ENCODE measurements at places on chromosomes 7 and 10.

GRCh38 chr7:19305698-19306097 is 160.5 kb upstream of the FERD3L start:
- no peak for DNase-seq

DNA sequence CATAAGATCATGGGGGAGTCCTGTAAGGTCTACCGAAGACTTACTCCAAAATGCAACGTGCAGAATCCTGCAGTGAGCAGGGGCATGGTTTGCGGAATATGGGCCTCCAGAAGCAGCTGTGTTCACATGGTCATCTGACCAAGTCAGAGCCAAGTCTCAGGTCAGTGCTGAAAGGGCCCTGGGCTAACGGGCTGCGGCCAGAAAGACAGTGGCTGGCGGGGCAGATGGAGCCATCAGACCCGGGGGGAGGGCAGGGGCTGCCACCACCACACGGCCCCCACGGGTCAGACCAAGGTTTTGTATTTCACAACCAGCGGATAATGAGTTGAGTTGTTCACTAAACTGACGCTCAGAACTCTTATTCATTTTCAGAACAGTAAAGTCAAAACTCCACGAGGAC is 522.3 kb downstream of the PTPRN2 start:
- DNase-seq = no peak

DNA sequence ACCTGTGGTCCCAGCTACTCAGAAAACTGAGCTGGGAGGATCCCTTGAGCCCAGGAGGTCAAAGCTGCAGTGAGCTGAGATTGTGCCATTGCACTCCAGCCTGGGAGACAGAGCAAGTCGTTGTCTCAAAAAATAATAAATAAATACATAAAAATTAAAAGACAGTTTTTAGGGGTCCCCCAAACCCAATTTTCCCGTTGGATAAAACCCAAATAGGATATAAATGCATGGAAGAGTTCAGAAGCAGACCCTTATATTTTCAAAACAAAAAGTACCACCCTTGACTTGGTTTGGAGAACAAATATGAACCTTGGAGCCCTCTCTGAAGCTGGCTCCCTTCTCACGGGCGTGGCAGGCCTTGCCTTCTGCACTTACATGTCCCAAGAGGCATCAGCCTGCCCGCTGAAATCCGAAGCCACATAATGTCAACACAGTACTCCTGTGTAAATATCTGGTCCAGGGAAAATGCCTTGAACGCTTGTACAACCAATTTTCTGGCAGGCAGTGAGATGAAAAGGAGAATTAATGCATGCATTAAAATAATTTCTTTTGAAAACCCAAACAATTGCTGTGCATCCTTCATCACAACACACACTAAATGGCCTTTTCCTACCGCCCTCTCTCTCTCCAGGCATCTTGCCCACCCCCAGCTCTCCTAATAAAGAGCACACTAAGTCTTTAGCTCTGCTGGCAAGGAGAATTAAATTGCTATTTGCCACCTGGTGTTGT is 46.4 kb upstream of the PARD3 start:
- DNase-seq = peak; percentile 89

DNA sequence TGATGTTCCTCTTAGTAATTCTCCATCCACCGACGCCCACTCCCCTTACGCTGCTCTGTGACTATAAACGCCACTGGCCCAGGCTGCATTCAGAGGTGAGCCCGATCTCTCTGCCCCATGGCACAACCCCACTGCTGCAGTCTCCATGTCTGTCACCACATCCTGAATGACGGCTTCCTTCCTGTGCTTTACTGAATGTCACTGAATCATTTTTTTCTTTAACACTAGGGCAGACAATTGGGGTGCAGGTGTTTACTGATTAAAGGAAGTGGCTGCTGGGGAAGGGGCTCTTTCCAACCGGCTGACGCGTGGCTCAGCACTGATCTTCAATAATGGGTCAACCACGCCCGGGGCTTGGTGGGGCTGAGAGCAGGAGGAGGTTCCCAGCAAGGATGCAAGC is 208.3 kb downstream of the USP6NL start:
- DNase-seq = no peak

GRCh38 chr7:42692621-42693020 is 219.2 kb downstream of the C7orf25 start:
- no peak for DNase-seq

- no peak for DNase-seq
Measured at GRCh38 chr7:110179037-110179436, 911.9 kb upstream of the LRRN3 start.

DNA sequence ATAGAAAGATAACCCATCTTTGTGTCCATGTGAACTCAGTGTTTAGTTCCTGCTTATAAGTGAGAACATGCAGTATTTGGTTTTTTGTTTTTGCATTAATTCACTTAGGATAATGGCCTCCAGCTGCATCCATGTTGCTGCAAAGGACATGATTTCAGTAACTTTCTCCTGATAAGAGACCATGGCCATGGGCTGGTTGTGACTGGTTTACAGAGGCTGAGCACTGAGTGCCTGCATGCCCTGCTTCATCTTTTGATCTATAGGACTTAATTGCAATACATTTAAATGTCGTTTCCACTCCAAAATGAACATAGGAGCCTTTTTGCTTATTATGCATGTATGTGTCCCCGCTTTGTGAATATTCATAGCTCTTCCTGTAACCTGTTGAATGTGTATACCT is 101.3 kb upstream of the IGFBP3 start:
- no peak for DNase-seq

DNA sequence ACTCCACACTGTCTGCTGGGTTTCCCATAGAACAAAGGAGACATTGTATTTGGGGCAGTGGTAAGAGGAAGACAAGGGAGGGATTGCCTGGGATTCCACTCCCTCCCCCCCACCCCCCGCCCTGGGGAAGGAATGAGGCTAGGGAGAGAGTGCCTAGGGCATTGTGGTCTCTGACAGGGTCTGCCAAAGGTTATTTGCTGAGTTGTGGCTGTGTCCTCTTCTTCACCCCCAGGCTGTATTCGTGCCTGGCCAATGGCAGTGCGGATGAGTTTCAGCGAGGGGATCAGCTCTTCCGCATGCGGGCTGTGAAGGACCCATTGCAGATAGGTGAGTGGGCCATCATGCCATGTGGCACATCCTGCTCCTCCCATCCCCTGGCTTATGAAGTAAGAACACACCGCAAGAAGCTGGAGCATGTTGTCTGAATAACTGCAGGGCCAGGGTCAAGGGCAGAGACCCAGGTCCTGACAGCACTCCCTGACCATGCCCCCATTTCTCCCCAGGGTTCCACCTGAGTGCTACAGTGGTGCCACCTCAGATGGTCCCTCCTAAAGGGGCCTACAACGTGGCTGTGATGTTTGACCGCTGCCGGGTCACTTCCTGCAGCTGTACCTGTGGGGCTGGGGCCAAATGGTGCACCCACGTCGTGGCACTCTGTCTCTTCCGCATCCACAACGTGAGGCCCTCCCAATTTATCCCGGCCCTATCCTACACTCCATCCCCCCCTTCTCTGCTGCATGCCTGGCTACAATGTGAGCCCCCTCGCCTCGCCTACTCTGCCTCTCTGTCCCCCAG is 3.7 kb downstream of the ZSWIM8 start:
- no peak for DNase-seq

DNA sequence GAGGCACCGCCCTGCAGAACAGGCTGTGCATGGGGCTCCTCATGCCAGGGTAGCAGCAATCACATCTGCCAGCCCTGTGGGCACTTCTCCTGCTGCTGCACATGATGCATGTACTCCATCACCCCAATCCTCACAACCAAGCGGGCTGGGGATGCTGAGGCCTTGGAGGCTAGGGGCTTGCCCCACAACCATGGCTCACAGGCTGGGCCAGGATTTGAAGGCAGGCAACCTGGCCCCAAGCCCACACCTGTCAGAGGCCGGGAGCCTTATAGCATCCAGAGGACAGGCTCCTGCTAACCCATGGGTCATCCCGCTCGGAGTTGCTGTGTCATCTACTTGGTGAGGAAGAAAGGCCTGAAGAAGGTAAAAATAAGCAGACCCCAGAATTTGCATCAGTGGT is 2.2 kb downstream of the POLM start:
- DNase-seq = no peak

DNA sequence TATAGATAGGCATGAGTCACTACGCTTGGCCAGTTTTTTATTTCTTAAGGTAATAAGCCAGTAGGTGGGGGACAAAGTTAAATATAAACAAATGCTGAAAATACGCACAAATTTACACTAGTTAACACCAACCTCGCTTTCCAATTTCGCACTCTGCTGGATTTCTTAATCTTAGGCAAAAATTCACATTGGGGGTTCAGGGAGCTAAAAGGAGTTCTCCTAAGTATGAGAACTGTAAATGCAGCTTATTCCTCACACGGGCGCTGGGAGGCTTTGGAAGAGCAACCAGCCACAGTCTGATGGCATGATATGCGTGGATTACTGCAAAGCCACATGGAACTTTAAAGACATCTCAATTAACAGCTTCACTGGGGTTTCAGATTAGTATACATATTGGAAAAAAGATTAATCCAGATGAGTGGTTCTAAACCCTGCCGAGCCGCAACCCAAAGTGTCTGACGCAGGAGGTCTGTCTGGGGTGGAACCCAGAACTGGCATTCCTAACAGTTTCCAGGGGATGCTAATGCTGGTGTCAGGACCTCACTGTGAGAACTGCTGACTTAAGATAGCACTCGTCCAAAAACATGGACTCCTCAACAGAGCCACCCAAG is 16.2 kb downstream of the TNS3 start:
- no peak for DNase-seq

- no peak for DNase-seq
Measured at GRCh38 chr7:129605960-129606614, 5.4 kb upstream of the NRF1 start.

DNA sequence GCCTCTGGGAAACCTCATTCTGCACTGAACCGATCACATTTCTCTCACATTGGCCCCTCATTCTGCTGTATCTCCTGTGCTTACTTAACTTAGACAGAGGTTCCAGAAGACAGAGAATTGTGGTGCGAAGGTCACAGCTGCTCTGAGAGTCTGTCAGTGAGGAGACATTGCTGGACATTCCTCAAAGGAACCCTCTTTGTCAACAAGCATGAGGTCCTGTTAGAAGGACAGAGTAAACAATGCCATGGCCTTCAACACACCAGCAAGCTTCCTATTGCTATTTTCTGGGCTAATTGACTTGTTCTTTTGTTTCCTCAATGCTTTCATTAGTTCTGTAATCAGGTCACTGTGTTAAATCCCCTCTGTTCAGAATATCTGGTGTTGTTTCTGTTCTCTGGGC is 109.3 kb upstream of the FZD8 start:
- no peak for DNase-seq

- peak; percentile 55 for DNase-seq
Measured at GRCh38 chr7:16025696-16026095, 339.2 kb upstream of the MEOX2 start.

DNA sequence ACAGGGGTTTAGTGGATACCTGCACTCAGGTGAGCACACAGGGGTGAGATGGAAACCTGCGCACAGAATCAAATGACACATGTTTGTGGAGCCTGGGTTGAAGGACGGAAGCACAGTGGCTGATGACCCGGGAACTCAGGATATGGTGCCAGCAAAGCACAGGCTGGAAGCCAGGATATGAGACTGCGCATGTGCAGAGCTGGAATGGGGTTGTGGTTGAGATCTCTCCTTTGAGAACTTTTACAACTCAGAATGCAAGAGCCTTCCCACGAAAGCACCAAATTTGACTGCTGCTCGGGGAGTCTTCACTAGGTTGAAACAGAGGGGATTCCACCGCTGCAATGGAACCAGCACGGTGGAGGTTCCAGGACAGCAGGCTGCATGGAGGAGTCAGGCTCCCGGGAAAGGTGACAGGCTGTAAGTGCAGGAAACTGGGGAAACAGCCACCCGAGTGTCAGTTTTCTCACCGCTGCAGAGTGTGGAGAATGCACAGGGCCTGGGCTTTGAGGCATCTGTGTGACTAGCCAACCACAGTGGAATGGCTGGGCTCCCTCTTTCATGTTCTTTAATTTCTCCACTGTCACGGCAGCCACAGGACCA is 133.4 kb upstream of the TCERG1L start:
- no peak for DNase-seq

GRCh38 chr10:126468876-126469643 is 80.8 kb upstream of the ADAM12 start:
- DNase-seq = no peak

DNA sequence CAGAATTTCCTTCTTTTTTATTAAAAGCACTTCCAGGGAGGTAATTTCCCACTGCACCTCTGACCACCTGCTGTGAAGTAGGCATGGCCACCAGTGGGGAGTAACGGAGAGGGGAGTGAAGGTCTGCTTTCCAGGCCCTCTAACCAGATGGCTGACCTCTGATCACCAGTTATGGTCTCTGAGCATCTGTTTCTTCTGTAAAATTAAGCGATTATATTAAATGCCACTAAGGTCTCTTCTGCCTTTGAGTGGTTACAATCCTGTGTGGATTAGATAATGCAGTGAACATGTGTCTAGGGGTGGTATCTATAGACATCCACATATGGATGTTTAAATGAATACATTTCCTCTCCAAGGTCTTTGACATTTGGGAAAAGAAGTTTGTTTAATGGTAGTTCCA is 199.6 kb downstream of the HERPUD2 start:
- no peak for DNase-seq

GRCh38 chr7:118845791-118846190 is 621.3 kb downstream of the ANKRD7 start:
- DNase-seq = no peak

- no peak for DNase-seq
Measured at GRCh38 chr10:49605216-49605938, 4.7 kb upstream of the SLC18A3 start.

DNA sequence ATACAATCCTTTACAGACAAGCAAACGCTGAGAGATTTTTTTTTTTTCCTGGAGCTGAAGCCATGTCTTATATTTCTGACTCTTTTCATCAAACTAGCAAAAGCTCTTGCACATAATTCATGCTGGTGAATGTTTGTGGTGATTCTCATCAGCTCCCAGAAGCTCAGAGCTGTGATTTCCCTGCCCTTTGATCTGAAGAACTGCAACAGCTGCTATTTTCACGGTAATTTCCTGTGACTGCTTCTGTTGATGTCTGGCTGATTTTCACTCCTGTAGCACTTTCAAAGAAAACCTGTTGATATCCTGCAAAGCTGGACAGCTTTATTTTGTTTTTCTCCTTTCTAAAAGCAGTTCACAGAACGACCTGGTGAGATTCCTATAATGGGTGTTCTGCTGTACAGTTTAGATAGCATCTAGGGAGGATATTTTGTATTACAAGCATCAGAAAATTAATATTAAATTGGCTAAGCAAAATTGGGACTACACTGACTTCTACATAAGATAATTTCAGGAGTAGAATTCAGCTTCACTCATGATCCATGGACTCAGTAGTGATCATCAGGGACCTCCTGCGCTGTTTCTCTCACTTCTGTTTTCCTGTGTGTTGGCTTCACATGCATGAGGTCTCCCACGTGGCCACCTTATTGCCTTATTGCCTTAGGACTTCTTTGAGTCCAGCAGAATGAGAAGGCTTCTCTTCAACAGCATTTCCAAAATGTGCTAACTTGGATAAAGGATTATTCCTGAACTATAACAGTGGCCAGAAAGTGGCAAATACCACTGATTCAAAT is 1111.6 kb upstream of the SORCS1 start:
- DNase-seq = no peak

GRCh38 chr7:154789404-154789803 is 213.5 kb downstream of the PAXIP1 start:
- DNase-seq = peak; percentile 26
